ENCODE measurements at places on chromosomes 16 and 17.
A peak's percentile ranks its signal among the peaks of the same experiment; 100 is the strongest.

DNA sequence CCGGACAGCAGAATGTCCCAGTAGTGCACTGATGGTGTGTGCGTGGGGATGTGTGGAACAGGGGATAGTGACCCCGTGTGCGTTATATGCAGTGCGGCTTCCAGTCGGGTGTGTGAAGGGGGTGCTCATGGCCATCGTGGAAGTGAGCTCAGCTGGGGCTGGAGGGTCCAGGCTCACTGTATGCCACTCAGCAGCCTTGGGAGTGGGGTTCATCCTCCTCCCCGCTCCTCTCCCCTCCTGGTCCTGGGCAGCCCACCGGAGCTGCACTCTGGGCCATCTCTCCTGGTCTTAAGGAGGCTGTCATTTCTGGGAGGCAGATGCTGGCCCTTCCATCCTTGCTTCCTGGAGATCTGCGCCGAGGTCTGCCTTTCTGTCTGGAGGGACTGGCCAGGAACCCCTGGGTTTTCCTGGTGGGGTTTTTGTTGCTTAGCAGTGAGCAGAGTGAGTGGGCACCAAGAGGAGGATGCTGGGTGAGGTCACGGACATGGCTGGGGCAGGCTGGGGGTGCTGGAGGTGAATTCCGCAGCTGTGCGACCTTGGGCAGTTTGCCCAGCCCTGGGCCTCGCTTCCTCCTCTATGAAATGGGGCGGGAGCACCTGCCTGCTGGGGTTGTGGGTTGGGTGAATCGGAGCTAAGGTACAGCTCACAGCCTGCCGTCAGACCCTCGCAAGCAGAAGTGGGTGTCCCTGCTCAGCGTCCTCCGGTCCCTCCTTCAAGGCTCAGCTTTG lies 164.1 kb downstream of the SEC14L1 start:
- DNase-seq = no peak

- no peak for DNase-seq
These were observed 22.2 kb downstream of the MARVELD3 start for GRCh38 chr16:71648162-71648561.

DNA sequence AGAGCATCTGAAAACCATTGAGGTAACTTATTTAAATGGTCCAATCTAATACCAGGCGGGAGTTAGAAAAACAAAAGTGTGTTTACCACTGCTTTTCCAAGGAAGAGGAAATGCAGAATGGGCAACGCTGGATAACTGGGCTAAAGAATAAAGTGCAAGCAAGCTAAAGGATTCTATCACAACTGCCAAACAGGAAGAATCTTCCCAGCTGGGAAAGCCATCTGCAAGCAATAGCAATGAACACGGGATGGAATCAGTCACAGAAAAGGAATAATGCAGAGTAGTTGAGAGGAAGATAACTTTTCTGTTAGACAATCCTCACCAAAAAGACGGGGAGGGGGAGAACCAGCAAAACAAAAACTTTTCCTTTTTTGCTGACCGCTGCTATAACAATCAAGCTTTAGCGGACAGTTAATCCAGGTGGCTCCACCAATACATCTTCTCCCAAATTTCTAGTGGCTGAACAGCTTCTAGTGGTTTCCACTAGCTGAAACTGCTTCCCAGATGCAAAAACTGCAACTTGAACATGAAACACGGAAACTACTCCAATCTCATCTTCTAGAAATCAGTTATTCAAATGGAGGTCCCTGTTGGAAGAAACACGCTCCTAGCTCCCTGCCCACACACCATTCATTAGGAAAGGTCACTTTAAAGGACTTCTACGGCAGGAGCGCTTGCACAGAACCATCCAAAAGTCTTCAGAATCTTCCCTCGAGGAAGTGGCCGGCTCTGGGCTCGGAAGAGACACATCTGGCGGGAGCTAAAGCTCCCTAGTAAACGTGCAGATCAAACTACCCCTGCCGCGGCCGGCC lies 929 bp downstream of the TMEM11 start:
- DNase-seq = peak; percentile 22

- no peak for DNase-seq
These were observed 32.4 kb downstream of the HAPSTR1 start for GRCh38 chr16:9123871-9124270.

DNA sequence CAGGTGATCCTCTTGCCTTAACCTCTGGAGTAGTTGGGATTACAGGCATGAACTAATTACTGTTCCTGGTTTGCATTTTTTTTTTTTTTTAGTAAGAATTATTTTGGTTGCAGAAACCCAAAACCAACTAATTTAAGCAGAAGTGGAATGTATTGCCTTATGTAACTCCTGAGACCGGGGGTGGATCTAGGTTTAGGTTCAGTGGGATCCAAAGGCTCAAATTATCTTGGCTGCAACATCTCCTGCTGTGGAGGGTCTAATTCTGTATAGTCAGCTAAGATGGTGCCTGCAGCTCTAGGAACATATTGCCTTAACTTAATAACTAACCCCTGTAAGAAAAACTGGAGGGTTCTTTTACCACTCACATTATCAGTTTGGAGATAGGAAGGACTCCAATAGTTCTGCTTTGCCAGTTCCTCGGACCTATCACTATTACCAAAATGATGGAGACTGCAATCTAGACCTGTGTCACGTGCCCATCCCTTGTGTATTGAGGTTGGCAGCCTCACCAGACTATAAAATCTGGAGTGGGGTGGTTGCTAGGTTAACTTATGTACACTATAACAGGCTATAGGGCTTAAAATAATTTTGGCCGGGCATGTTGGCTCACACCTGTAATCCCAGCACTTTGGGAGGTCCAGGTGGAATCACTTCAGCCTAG lies 8.5 kb downstream of the SNTB2 start:
- no peak for DNase-seq

GRCh38 chr17:19768046-19768782 lies 20.1 kb upstream of the ALDH3A1 start:
- no peak for DNase-seq

DNA sequence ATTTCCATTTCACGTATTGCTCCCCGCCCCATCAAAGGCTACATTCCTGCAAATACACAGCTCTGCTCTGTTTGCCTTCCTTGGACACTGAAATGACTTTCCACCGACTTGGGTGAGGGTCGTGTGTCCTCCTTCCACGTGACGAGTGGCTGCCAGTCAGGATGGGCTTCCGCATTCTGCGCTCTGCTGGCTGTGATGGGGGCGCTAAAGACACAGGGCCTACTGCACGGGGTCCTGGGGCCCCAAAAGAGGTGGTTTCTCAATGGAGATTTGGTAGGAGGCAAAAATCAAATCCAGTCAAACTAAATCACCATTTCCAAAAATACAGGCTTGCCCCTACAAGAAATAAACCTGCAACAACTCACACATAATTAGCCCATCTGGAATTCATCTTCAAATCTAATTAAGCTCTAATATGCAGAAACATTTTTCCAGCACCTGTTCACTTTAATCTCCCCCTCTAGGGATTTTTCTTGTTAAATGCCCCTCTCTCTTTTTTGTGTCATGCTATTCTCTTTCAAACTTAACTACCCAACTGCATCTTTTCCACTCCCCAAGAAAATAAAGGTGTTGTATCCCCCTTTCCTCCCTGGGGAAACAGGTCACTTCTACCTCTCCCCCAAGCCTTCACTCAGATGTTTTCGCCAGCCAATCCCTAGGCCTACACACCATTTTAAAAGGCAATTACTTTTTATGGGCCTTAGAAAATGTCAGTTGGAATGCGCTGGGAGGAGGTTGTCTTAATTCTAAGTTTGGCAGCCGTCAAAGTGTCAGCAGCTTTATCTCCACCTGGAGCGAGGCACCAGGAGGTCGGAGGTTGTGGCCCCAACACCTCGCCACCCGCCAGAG lies 21.9 kb upstream of the FAAP100 start:
- no peak for DNase-seq

DNA sequence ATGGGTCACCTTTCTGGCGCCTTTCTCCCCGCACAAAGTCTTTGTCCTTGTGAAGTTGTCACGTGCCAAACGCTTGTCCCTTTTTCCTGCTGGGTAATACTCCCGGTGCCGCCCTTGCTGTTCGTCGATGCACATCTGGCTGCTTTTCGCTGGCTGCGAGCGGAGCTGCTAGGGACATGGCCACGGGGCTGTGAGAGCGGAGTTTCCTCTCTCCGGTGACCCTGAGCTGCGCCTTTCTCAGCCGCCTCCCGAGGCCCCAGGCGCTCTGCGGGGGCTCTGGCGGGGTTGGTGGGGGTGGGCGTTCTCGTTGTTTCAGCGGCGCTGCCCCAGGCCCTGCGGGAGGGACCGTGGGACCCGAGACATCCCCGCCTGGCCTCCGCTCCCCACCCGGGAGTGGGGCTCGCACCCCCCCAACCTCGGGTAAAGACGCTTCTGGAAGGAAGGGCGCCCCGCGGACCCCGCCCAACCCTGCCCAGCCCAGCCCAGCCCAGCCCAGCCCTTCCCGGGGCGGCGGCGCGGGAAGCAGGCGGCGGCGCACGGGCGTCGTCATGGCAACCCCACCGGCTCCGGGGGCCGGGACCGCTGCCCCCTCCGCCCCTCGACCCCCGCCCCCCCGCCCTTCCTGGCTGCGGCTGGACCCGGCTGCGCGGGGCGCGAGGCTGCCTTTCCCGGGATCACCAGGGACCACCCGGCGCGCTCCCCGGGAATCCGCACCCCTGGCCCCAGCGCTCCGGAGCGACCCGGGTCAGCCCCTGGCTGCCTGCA lies 12.3 kb downstream of the CHMP6 start:
- DNase-seq = no peak

DNA sequence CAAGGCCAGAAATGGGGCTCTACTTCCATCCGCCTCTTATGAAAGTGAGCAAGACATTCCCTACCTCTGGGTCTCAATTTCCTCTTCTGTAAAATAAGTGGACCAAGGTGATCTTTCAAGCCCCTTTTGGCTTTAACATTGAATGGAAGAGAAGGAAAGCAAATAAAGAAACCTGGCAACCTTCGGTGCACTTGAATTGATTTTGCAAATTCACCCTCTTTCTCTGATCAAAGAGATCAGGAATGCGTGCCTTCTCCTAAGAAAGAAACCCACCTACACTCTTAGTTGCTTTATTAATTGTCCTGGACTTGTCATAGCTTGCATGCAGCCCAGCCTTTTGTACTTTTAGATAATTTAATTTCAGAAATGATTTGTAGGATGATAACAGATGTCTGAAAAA lies 3.0 kb downstream of the MSI2 start:
- no peak for DNase-seq

All from RKO (cell line).